ENCODE measurements at places on chromosomes 4 and X.

- DNase-seq: peak; percentile 16
Measured at GRCh38 chr4:102439236-102439614, 61.9 kb upstream of the NFKB1 start.

DNA sequence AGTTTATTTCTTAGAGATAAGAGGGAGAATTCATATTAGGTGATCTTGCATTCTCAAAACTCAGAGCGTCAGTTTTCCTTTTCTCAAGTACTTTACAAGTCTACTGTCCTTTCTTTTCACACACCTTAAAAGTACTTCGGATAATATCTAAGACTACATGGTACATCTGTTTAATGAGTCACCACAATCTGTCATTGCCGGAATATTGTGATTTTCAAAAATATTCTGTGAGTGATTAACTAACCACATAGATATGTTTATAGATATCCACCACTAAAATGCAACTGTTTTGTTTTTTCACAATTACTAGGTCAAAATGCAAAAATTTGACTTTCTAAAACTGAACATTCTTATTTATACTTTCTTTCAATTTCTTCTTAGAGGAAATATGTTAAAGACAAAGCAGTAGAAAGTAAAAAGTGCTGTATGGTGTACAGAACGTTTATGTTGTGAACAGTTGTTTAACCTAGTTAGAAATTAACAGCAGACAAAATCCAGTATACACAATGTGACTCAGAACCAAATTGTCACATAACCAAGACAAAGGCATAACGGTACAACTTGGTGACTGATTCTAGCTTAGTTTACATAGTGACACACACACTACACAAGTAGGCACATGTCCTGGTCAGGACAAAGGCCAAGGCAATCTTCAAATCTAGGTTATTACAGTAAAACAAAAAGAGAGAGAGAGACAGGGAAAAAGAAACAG, 482.9 kb downstream of the NAF1 start:
- DNase-seq: peak; percentile 12

GRCh38 chr4:184617600-184618196, 31.5 kb downstream of the CASP3 start:
- no peak for DNase-seq

GRCh38 chrX:101357166-101357795, 8.7 kb upstream of the TIMM8A start:
- DNase-seq: peak; percentile 34

- no peak for DNase-seq
Measured at GRCh38 chr4:89821612-89822011, 15.3 kb downstream of the SNCA start.

DNA sequence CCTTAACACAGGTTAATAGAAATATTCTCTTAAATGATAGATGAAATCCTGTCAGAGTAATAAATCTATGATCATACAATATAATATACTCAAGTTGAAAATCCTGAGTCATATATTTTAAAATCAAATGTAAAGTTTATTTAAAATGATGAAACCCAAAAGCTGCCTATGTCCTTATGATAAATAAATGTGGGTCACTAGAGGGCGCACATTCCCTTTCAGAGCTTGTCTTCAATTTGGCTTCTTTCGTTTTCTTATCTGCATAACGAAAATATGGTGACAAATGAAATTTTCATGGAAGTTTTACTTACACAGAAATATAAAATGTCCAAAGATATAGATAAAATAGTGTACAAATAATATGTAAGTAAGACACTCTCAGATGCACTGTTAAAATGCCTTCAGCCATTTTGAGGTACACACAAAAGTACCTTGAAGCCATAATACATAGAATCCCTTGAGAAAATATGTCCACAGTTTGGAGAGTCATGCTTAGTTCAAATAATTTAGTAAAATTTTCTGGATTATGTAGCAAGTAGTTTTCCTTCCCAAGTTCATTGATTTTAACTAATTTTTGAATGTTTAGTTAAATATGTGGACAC, 680.4 kb downstream of the DMD start:
- peak; percentile 69 for DNase-seq

DNA sequence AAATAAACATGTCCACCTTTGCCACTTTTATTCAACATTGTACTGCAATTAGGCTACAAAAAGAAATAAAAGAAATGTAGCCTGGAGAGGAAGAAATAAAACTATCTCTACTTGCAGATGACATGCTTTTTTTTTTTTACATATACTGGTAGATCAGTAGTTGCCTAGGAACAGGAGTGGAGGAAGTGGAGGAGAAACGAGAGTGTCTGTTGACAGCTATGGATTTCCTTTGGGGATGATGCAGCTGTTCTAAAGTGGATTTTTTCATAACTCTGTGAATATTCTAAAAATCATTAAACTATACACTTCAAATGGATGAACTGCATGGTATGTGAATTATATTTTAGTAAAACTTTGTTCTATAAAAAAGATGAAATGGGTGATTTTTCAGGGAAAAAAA, 116.4 kb downstream of the ANAPC4 start:
- DNase-seq: no peak

- DNase-seq: no peak
Measured at GRCh38 chr4:112770114-112770513, 133.2 kb downstream of the LARP7 start.

DNA sequence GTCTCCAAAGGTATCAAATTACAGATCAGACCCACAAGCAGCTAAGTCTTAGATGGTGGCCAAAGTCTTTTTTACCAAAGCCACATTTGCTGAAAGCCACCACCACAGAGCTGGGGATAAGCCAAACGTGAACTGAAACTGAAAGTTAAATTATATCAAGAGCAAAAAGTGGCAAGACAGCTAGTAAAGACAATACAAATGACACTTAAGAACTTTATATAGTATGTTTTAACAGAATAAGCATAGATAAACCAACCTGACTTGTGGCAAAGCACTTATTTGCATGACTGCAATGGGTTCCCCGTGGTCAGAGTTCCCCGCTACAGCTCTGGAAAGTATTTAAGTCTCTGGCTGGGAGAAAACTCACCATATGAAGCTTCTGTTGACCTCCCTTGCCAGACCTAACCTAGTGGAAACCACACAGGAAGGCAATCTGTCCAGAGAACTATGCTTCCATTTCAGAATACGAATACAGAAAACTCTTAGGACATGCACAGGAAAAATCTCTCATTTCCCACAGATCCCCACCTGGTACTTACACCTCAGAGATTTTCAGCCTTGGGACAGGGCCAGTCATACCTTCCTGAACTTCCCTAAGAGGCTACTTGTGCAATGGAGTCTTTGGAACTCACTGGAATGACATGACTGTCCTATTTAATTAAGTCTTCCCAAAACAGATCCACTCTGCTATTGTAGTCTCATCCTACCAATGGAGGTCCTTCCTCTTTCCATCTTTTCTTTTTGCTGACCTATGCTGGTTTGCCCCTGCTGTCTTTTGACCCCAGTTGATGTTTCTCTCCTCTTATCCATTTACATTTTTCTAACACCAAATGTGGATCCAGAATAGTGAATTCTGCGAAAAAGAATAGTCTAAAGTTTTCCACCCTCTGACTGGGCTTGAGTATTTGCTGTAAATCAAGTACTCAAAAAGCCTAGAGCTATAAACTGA, 225.1 kb downstream of the NR3C2 start:
- DNase-seq: no peak

DNA sequence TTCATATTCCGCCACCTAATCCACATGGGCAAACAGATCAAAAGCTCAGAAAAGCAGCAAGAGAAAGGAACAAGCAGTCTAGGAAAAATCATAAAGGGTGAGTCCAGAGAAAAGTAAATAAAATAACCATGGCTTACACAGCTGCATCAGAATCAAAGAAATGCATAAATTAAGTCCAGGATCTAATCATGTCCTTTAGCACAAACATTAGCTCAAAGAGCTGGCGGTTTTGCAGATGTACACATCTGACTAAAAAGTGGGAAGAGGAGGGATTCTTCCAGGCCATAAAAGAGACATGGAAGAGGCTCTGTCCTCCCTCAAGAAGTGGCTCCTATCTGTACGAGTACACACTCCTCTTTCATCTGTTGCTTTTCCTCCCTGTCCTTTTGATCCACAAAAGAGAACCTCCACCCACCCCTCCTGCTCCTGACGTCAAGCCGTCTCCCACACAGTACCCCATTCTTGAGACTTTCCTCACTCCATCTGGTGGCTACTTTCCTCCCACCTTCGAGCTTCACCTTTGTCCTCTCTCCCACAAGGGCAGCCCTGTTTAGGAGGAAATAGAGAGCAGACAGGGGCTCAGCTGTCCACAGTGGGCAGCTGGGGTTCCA, 92.5 kb downstream of the RASL11B start:
- DNase-seq: no peak

GRCh38 chr4:53601251-53601764, 10.0 kb upstream of the LNX1 start:
- DNase-seq: no peak

- no peak for DNase-seq
Measured at GRCh38 chr4:46954643-46955042, 38.7 kb downstream of the GABRA4 start.

DNA sequence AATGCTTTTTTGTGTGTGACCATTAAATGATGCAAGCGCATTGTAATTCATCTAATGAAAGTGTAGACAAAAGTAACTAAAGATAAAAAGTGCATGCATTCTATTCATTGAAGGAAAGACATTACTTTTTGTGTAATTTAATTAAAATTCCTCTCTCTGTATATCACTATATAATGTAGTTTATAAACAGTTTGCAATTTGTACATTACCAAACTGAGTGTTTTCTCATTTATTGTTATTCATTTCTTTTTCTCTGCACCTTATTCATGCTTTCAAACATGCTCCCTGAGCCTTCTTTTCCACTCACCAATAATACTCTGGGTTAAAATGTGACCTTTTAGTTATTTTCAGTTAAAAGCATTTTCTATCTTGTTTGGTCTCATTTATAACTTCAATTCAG, 713.7 kb upstream of the AADAT start:
- no peak for DNase-seq

DNA sequence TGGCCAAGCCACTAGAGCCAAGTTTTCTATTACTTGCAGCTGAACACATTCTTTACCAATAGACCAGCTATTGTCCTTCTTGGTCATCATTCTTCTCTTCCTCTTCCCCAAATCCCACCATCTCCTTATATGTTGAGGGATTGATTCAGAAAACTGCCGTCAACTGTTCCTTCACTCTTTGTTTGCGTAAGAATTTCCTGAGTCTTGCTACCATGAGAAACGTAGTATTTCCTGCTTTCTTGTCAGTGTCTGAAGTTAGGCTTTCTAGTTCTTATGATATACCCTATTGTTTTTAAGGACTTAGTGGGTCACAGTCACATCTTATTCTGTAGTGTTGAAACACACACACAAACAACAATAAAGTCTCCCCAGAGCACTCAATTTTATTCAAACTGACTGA, 20.1 kb downstream of the IGFBP7 start:
- no peak for DNase-seq

GRCh38 chr4:48340276-48340964, 909 bp upstream of the SLAIN2 start:
- DNase-seq: peak; percentile 86

- peak; percentile 65 for DNase-seq
Measured at GRCh38 chrX:33434256-33435092, 223.1 kb upstream of the DMD start.

- no peak for DNase-seq
Measured at GRCh38 chr4:1051472-1051871, 40.0 kb downstream of the FGFRL1 start.

DNA sequence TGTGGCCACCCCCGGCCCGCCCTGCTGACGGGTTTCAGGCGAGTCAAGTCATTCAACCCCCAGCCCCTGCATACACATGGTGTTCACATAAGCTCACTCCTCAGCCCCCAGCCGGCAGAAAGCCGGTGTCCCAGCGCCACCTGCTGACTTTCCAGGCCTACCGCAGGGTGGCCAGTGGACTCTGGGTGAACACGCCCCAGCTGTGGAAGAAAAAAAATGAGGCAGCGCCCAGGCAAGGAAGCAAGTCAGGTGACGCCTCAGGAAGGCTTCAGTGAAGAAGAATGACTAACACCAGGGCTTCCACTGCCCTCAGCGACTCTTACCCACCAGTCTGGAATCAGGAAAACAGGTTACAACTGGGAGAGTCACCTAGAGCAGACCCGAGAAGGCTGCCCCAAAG, 15.8 kb downstream of the BCAP31 start:
- DNase-seq: peak; percentile 85

- no peak for DNase-seq
Measured at GRCh38 chr4:83174844-83175414, 60.4 kb upstream of the PLAC8 start.

DNA sequence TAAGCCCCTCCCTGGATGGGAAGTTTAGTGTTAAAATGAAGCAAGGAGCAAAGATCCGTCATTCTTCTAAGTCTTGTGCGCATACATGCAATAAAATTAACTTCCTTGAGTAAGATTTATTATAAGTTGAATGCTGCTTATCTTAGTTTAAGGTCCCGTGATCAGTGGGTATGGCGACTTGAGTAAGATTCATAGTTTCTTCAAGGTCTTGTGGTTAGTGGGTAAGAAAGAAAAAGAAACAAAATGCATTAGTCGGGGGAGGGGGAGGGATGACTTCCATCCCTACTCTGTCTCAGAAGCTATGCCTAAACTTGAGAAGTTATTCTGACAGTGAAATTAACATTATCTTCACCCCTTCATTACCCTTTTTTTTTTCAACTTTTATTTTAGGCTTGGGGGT, 127.3 kb upstream of the MAGEB16 start:
- no peak for DNase-seq

DNA sequence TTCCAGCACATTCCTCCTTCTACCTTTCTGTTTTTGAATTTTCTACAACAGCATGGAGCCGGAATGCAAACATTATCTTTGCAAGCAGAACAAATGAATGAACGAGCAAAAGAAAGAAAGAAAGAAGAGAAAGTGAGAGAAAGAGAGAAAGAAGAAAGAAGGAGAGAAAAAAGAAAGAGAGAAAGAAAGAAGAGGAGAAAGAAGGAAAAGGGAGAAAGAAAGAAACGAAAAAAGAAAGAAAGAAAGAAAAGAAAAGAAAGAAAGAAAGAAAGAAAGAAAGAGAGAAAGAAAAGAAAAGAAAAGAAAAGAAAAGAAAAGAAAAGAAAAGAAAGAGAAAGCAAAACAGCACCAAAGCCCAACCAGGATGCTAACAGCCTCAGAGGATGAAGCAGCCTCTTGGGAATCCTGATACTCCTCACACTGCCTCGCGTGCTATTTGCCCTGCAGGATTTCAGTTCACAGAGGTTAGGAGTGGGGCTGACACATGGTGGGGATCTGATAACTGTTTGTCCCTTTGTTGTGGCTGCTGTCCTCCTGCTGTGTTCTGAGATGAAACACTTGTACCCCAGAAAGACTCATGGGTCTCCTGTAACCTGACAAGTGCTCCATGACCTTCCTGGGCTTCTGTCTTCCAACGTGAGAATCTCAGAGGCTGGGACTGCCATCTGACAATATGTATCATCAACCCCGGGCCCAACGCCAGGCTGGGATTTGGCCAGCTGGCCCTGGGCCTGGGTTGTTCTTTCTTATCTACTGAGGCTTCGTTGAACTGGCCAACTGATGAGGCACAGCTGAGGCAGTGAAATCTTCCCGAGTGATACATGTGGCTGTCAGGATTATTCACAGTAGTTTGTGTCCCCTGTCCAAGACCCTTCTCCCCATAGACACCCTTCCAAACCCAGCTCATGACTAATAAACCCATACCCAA, 61.0 kb downstream of the SEPSECS start:
- DNase-seq: peak; percentile 56
